Mesenchymal stem cell (in vitro differentiated cells and primary cell): ENCODE measurements at places on chromosomes 12 and 14.

- DNase-seq: no peak
Observed at GRCh38 chr12:121751034-121751433, 38.5 kb downstream of the TMEM120B start.

GRCh38 chr14:99807413-99808153, 14.4 kb downstream of the EML1 start:
- DNase-seq: no peak

- DNase-seq: no peak
Observed at GRCh38 chr14:63383776-63384367, 65.1 kb upstream of the GPHB5 start.

GRCh38 chr12:132194056-132194455, 49.8 kb downstream of the NOC4L start:
- DNase-seq: no peak
